Activated T-cell treated with anti-CD3 and anti-CD28 coated beads, Interleukin-2, amount 50 U/mL, for 72 hours (primary cell): ENCODE measurements at places on chromosomes 5 and 9. TPM values are rescaled to one million over a fixed set of nuclear protein-coding genes. Genes with fewer than 3 reads are reported as not detected.

GRCh38 chr5:1553539-1554409 lies 30.0 kb upstream of the LPCAT1 start:
- peaks cover under 1% of the 10 kb centered on the region for H3K4me1 ChIP-seq
- H3K27ac ChIP-seq, result no peak overlapping the region
- no peak for DNase-seq
- no peaks in the 10 kb centered on the region for H3K36me3 ChIP-seq
- no peak overlapping the region for H3K4me3 ChIP-seq

DNA sequence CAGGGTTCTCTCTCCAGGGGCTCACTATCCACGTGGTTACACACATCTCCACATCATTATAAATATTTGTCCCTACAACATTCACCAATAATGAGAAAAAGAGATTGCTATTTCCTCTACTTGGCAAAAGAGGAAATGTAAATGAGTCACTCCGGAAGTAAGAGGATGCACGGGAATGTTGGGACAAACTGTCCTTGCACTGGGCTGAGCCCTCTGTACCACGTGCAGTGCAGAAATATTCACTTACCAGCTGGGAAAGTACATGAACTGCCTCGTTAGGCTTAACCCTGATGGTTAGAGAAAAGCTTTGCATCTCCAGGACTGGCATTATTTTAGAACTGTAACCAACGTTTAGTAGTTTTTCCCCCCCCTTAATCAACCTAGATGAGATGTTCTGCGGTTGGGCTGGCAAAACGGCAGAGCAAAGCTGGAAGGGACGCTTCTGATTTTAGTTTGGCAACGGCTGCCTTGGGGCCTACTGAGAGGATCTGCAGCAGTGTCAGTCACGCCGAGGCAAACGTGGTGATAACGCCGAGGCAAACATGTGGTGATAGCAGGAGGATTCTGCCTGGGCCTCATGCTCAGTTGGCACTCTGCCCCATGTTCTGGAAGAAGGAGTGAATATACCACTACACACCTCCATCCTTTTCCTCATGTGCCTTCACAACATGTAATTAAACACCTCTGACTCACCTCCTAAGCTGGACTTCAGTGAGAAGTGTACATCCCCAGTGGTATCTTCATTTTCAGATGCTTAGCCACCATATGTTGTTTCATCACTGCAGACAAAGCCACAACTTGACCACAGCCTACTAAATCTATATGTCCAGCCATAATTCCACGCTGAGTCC lies 661.4 kb upstream of the KLF4 start:
- no peaks in the 10 kb centered on the region for H3K4me1 ChIP-seq
- DNase-seq, result no peak
- no peaks in the 10 kb centered on the region for H3K27me3 ChIP-seq
- no peaks in the 10 kb centered on the region for H3K36me3 ChIP-seq
- H3K4me3 ChIP-seq, result no peak overlapping the region

The HRCT1 gene
- total RNA-seq, result not detected

The FAT2 gene
- total RNA-seq, result not detected

The SLC25A2 gene
- total RNA-seq, result 0.46 TPM
